ENCODE measurements at places on chromosomes 5 and 9.

DNA sequence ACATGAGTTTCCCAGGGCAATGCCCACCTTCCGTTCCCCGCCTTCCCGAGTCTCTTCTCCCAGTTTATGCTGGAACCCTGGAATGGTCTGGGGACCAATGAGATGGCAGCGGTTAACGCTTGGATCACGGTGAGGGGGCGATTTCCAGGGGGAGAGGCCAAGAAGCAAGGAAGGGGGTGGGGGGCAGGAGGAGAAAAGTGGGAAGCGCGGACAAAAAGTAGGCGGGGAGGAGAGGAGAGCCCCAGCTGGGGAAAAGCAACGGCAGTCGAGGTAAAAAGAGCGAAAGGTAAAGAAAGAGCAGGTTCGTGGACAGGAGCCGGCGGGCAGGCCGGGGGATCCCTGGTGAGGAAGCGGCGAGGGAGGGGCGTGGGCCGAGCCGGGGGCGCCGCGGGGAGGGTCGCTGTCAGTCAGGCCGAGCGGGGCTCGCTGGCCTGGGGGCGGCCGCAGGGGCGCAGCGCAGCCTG lies 508 bp upstream of the SNCAIP start:
- no peak for DNase-seq

GRCh38 chr9:137188086-137188489 lies 272 bp downstream of the ANAPC2 start:
- no peak for DNase-seq

GRCh38 chr9:89780959-89781358 lies 176.1 kb downstream of the GADD45G start:
- DNase-seq, result no peak

GRCh38 chr5:134439210-134439654 lies 27.6 kb upstream of the CDKN2AIPNL start:
- DNase-seq, result no peak

- DNase-seq, result no peak
Measured at GRCh38 chr9:18865542-18865941, 167.5 kb downstream of the SAXO1 start.

DNA sequence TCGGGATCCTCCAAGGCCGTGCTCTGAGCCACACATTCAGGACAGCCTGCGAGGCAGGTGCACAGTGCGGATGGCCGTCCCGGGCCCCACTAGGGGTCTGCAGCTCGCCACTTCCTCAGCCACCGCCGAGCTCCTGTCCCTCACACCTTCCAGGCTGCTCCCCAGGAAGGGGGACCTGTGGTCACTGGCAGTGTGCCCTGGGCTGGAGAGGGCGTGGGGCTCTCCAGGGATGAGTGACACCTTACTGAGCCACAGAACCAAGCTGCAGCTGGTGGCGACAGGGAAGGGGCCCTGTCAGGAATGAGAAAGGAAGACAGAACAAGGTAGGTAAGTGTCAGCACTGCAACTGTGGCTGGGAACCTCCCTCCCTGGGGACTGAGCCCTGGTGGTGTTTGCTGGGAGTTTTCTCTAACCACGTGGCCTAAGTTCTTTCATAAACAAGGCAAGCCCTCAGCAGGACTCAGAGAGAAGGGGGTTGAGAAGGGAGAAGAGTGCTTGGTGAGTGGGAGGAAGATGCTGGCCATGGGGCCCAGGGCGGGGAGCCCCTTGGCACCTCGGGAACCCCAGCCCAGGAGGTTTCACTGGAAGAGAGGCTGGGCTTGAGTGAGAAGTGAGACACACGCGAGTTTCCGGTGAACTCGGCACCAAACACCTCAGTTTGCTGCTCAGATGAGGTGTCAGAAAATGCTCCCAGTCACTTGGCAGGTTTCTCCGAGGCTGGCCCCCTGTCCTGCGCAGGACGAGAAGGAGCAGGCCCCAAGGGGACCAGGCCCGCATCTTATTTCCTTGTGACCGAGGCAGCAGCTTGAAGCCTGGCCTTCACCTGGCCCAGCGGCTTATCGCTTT lies 5.2 kb downstream of the IL13 start:
- DNase-seq, result no peak

GRCh38 chr5:107248066-107248695 lies 422.6 kb downstream of the EFNA5 start:
- peak; percentile 1 for DNase-seq

DNA sequence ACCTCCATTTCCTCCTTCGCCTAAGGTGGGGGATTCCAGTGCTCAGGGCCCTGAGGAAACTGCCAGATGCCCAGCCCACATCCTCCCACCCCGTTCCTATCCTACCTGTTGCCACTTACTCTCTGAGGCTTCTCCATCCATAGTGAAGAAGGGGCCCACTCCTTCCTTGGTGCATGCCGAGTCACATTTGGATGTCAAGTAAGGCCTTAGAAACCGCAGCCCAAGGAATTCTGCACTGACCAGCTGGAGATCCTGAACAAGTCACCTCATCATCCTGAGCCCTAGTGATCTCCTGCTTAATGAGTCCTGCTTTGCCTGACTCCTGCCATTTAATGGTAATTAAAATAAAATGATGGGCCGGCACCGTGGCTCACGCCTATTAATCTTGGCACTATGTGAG lies 6.7 kb upstream of the TNIP1 start:
- DNase-seq, result no peak

DNA sequence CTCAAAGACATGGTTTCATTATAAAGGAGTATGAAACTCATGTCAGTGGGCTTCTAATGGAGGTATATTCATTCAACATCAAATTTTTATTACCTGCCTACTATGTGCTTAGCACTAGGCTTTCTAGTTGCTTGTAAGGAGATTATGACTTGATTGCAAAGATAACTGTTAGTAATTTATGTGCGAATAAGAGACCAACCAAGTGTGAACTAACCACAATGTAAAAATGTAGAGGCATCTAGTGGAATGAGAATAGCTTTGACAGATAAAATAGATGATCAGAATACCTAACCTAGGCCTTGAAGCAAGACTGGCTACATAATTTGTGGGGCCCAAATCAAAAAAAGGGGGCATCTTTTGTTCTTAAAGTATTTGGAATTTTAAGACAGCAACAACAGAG lies 13.0 kb upstream of the PPP2R2B start:
- DNase-seq, result no peak

DNA sequence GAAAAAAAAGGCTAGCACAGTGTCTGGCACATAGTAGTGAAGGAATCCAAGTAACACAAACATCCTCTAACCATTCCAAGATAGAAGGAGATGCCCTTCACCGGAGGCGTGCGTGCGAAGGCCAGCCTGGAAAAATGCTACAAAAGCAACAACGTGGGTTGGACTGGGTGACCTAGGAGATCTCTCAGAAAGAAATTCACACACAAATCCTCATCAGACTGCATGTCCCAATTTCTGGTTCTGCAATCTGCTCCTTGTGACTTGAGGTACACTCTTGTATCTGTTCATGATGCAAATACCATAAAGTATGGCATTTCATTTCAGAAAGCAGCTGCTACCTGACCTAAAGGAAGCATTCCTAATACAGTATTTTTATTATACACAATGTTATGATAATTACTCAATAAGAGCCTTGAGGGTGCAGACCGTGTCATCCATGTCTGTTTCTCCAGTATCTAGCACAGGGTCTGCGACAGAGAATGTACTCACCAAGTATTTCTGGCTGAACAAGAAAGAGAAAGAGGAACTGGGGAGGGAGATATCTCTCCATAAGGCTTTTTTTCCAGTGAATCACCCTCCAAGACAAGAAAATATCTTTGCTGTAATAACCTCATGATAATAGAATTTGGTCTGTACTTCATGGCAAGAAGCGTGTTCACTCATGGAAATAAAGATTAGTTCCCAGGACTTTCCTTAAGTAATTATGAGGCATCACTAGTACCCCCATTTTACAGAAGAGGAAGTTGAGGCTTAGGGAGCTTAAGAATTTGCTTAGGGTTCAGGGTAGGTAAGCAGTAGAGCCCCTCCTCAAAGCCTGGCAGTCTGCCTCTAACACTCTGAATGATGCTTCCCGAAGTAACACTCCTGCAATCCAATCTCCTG lies 138.3 kb downstream of the CDK5RAP2 start:
- no peak for DNase-seq

- DNase-seq, result no peak
Measured at GRCh38 chr5:157971571-157972216, 112.7 kb upstream of the CLINT1 start.

DNA sequence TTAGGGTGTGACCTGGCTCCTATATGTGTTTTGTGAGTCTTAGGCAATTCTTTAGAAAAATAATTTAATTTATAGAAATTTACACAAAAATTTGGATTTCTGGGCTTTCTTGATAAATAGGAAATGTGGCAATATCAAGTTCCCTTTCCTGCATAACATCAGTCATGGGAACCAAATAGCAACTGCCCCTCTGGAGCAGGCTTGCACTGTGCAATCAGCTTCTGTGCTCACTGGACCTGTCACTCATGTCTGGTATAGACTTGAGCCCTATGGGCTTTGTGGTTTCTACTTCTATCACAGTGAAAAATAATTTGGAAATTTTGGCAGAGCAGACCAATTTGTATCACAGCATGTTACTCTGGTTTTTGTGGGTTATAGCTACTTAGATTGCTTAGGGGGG lies 131.7 kb downstream of the ADGRV1 start:
- DNase-seq, result peak; percentile 11
